NCI-H1417 (cell line): ENCODE measurements at places on chromosomes 5 and 9.

GRCh38 chr5:179839328-179840256 lies 18.9 kb downstream of the SQSTM1 start:
- DNase-seq, result no peak

- no peak for DNase-seq
Measured at GRCh38 chr5:157516626-157517325, 56.8 kb downstream of the NIPAL4 start.

- DNase-seq, result peak; percentile 8
Measured at GRCh38 chr9:132409828-132410528, at the start of gene CFAP77. Gene CFAP77 (plus strand): TSS chr9:132410211. CDS start chr9:132410272, 61 bp downstream.

GRCh38 chr9:79149585-79149984 lies 422.2 kb upstream of the TLE4 start:
- DNase-seq, result no peak

DNA sequence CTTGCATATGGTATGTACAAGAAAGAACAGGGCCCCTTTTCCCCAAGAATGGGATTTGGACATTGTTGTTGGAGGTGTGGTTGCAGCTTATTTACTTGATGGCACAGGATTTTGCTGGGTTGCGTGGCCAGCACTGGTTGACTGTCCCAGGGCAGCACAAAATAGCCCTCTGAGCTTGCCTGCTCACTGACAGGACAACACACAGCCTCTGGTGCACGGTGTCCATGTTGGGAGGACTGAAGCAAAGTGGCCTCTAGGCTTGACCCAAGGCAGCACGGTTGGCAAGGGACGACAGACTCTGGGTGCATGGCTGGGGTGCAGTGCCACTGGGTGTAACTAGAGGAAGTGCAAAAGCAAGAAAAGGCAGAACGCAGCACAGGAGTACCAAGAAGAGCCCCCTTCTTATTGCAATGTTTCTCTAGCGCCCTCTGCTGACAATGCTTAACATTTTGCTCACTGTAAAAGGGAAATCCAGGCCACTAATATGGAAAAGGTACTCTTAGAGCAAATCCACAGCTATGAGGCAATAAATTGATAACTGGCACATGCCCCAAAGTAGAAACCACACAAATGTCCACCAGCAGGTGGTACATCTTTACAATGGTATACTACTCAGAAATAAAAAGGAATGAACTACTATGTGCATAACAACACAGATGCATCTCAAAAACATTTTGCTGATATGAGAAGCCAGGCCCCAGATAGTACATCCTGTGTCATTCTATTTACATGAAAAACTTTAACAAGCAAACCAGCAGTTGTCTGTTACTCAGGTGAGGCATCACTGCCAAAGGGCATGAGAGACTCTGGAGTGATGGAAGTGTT lies 47.4 kb upstream of the BARX1 start:
- DNase-seq, result peak; percentile 90

GRCh38 chr5:17190242-17190778 lies 27.1 kb upstream of the BASP1 start:
- peak; percentile 71 for DNase-seq

GRCh38 chr5:175589714-175590113 lies 68.2 kb upstream of the HRH2 start:
- DNase-seq, result no peak

DNA sequence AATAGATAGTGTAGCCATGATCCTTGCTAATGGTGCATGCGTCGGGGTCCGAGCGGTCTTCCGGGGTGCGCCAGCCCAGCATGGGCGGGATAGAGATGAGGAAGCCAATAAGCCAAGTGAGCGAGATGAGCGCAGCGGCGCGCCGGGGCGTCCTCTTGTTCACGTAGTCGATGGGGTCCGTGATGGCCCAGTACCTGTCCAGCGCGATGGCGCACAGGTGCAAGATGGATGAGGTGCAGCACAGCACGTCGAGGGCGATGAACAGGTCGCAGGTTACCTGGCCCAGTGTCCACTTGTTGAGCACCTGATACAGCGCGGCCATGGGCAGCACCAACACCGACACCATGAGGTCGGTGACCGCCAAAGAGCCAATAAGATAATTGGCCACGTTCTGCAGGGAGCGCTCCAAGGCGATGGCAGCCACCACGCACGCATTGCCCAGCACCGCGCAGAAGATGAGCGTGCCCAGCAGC lies 1.1 kb downstream of the HTR1A start:
- DNase-seq, result no peak

- DNase-seq, result no peak
Measured at GRCh38 chr5:9865574-9865973, 235.4 kb upstream of the TAS2R1 start.

DNA sequence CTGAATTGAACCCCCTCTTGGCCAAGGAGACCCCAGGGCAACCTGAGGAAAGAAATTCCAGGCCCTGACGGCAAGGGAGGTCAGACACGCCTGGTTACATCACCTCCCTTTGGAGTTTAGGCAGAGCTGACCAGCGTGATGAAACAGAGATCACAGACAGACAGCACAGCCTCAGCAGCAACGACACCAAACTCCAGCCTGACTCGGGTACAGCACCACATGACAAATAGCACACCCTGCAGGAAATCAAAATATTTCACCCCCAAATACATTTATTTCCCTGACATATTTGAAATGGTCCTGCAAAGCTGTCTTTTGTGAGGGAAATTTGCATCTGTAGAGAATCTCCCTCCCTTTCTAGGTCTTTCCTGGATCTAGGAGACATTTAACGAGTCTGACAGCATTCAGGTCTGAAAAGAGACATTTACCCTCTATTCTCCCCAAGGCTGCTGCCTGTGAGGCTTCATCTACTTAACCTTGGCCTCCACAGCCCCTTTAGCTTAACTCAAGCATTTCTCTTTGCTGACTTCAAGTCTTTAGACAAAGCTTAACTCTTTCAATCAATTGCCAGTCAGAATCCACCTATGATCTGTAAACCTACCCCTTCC lies 2.6 kb downstream of the QSOX2 start:
- DNase-seq, result no peak

- no peak for DNase-seq
Measured at GRCh38 chr5:61200582-61201155, 38.4 kb upstream of the SMIM15 start.

DNA sequence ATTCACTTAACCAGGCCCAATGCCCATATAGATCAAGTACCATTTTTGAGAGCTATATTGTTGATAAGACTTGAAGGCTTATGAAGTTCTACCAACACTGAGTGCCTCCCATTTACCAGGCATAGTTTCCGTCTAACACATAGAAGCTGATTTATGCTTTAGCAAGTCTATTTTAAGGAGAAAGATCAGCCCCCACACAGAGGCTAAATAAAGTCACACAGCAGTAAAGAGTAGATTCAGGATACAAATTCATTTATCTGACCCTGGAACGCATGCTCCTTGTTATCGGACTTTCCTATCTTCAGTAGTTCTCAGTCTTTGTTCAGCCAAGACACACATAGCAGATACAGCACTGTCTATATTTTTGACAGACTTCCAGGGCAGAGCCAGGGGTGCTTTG lies 34.2 kb downstream of the DMGDH start:
- DNase-seq, result no peak

GRCh38 chr5:115751176-115751575 lies 65.3 kb downstream of the CDO1 start:
- no peak for DNase-seq

GRCh38 chr9:76717176-76717575 lies 47.1 kb upstream of the PCA3 start:
- DNase-seq, result peak; percentile 76

GRCh38 chr5:82917584-82917983 lies 159.6 kb downstream of the TMEM167A start:
- DNase-seq, result no peak

DNA sequence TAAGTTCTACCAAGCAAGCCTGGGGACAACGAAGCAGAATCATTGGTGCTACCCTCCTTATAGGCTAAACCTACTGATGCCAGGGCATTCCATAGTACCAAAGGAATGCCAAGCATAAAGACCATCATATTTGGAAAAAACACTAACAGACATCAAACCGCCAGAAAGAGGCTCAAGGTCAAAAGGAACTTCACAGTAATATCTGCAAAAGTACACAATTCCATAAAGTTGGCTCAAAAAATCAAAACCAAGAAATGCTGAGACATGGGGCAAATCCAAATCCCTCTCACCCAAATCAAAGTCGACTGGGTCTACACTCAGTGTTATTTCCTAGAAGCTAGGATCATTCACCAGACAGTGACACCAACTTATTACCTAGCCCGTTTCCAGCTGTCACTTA lies 3.4 kb downstream of the VCP start:
- no peak for DNase-seq

- no peak for DNase-seq
Measured at GRCh38 chr5:34494111-34494755, 161.9 kb upstream of the RAI14 start.

GRCh38 chr5:59346514-59346913 lies 547.0 kb downstream of the PDE4D start:
- no peak for DNase-seq

GRCh38 chr9:16063241-16063591 lies 510.4 kb downstream of the CCDC171 start:
- DNase-seq, result no peak

DNA sequence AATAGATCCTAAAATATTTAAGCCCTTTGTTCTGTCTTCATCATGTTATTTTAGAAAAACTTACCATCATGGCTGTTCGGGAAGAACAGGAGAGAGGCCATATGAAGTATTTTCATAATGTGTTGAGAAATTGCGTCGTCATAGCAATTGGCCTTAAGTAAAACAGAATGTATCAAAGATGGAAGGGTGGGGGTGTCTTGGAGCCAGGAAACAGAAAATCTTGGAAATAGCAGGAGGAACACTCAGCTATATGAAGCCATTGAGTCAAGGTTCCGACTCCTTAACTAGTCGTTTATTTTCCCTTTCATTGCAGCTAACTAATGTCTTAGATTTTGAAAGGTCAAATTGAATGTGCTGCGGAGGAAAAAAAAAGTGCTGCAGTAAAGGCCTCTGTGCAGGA lies 1.3 kb downstream of the SPTAN1 start:
- no peak for DNase-seq

DNA sequence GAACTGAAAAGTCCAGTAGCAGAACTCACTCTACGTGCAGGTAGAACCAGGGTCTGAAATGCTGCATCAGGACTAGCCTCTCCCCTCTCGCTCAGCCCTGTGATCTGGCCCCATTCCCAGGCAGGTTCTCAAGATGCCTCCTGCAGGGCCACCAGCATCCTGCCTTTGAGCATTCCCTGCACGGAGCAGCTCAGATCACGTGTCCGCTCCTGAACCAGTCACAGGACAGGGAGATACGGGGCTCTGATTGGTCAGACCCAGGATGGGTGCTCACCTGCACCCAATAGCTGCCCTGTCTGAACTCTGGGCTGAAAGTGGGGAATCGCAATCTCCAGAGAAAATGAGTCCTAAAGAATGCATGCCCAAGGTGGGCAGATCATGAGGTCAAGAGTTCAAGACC lies 50.8 kb downstream of the NEURL1B start:
- DNase-seq, result no peak

DNA sequence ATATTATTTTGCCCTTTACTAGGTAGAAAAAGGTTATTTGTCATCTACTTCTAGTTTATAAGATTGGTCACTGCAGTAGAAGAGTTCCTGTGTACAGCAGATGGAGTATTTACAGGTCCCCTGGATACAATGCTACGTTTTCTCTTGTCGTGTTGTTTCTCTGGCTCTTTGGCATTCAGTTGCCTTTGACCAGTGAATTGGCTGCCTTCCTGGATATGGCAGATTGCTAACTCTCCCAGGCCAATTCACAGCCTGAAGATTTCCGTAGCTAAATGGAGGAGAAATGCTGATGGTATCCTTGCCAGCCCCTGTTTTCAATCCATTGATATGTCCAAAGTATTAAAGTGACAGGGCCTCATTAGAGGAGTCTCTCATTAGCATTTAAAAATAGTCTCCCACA lies 32.5 kb upstream of the GNAQ start:
- no peak for DNase-seq

- no peak for DNase-seq
Measured at GRCh38 chr9:134777153-134777552, 103.5 kb upstream of the FCN2 start.

DNA sequence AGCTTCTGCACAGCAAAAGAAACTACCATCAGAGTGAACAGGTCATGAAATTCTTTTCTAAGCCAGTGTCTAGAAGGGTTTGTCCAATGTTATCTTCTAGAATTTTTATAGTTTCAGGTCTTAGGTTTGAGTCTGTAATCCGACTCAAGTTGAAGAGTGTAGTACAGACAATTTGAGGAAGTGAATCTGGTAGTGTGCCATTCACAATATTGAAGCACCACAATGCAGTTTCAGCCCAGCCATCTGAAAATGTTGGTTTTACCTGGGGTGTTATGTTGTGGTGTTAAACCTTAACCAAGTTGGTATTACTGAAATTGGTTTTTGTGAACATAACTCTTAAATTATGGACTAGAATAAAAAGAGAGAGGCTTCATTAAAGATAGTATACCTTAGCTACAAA lies 77.2 kb downstream of the ADAMTS16 start:
- no peak for DNase-seq

DNA sequence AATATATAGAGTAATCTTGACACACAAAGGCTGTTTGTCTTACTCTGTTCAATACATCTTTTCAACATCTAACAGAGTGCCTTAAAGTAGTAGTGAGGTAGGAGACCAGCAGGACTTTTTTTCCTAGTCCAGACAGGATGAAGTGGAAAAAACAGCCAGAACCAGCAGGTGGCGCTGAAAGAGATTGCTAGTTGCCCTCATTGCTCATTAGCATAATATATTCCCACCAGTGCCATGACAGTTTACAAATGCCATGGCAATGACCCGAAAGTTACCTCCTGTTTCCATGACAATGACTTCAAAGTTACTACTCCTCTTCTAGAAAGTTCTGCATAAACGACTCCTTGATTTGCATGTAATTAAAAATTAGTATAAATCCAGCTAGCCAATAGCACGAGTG lies 387.4 kb downstream of the ACTL7B start:
- peak; percentile 47 for DNase-seq

DNA sequence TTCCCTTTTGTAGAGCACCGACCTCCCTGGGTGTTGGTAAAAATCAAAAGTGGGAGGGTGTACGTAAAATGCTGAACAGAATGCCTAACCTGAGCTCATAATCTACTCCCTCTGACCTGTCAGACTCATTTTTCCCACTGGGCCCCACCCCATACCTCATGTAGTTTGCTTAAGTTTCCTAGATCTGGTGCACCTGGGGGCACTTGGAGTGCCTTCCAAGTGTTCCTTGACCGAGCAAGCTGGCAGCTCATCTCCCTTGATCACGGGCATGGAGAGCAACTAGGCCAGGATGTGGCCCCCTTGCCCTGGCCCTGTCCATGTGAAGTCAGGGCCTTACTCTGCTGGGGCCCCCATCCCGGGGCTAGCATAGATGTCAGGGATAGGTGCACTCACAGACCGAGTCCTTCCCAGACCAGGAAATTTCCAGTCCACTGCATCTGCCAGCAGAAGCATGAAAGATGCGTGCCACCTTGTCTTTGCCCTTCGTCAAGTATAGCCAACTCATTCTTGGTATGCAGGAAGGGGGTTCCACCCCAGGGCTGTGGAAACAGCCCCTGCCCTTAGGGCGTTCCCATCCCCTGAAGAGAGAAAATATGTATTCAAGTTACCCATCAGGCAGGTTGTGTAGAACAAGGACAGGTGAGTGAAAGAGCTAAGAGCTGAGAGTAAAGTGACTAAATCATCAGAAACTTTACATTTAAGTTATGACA lies 41.9 kb downstream of the SLC22A5 start:
- no peak for DNase-seq

DNA sequence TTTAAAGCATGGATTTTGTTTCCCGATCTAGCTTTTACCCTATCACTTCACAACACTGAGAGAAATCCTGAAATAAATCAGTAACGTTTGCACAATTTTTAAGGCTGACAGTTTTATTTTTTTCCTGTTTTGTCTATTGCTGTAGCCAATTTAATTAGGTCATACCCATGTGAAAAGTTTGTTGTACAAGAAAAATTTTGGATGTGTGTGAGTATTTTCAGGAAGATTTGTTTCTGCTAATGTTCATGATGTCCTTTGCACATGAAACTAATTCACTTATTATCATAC lies 237.8 kb downstream of the ARRDC3 start:
- no peak for DNase-seq
